ENCODE measurements at places on chromosomes 5 and 9. TPM values are rescaled to one million over a fixed set of nuclear protein-coding genes. Genes with fewer than 3 reads are reported as not detected.

The ANKRD33B gene
- total RNA-seq, result 4.3 TPM

The FOXD4L4 gene
- not detected for total RNA-seq

The BOD1 gene
- total RNA-seq, result 67.2 TPM

The GALNT12 gene
- 0.81 TPM for total RNA-seq

The MINAR2 gene
- total RNA-seq, result not detected

Data from foreskin keratinocyte (primary cell).